Placental epithelial cell (primary cell): ENCODE measurements at places on chromosomes 4 and X. TPM values are rescaled to one million over a fixed set of nuclear protein-coding genes. Genes with fewer than 3 reads are reported as not detected.

Gene PAGE3
- not detected in 2 replicates for total RNA-seq

Gene FAM184B
- under 0.01 TPM in 1 of 2 replicates, not detected in the other for total RNA-seq

Gene GUF1
- total RNA-seq, result 15.3 and 23.2 TPM in 2 replicates

Gene SSX2B
- not detected in 2 replicates for total RNA-seq

Gene GPRIN3
- total RNA-seq, result under 0.01 TPM in 1 of 2 replicates, not detected in the other

Gene DACH2
- total RNA-seq, result not detected in 2 replicates

Gene SSX3
- total RNA-seq, result not detected in 2 replicates

Gene SHOX
- total RNA-seq, result 24.2 and 26.7 TPM in 2 replicates

Gene SPOCK3
- total RNA-seq, result not detected in 2 replicates

Gene CASK
- 18.5 and 33.4 TPM in 2 replicates for total RNA-seq
